ENCODE measurements at places on chromosomes 2 and 18.

GRCh38 chr18:25365242-25365641 is 13.3 kb upstream of the ZNF521 start:
- no peak for DNase-seq

DNA sequence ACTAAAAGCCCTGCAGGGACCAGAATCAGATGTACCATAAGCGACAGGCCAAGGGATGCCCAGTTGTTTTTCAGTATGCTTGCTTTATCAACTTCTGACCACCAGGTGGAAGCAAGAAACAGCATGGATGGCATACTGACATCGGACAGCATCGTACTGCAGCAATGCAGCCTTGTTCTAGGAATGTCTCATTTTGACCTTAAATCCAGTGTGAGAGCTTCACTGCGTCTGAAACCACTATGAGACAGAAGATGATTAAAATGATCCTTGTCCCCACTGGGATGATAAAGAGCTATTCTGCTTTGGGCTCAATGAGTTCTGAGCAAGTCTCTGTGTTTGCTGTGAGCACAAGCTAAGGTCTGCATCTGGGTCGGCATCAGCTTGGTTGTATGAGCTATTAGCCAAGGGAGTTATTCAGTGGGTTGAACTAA is 54.3 kb downstream of the CDK15 start:
- peak; percentile 61 for DNase-seq

- no peak for DNase-seq
Observed at GRCh38 chr2:23772684-23773083, 154.2 kb downstream of the ATAD2B start.

DNA sequence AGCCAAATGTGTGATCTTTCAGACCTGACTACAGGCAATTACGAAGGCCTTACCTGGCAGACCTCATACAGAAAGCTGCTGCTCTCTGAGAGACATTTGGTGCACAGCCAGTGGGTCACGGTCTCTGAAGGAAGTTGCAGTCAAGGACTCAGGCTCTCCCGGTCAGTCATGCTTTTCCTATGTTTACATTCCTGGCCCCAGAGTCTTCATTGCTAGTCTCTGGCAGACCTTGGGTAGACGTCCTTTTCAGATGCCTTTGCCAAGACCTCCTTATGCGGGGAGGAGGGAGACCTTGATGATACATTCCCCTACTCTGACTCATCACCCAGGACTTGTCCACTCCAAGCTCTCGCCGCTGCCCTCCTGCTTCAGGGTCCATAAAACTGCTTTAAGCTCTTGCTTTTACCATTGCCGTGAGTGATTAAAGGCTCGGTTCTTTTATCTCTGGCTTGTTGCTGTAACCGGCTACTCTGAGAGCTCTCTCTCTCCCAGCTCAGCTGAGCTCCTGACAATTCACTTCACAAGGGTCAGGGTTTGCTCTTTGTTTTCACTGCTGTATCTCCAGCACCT is 62.0 kb upstream of the SLC35F5 start:
- peak; percentile 75 for DNase-seq

- no peak for DNase-seq
Observed at GRCh38 chr2:128788636-128789220, 470.1 kb upstream of the HS6ST1 start.

DNA sequence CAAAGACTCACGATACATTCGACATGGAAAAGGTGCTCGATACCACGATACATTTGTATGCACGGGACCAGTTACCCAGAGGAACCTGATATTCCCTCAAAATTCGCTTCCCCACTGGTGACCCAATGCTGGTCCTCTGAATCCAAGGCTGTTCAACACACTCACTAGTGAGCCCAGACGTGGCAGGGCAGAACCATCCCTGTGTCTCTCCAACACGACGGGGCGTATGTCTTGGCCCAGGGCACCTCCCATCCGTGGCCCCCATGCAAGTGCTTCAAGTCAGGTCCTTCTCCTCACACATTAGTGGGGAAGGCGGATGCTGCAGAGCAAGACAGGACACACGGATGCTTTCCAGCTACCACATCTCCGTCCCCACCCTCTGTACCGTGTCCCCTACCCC is 6.1 kb downstream of the CRACDL start:
- no peak for DNase-seq

GRCh38 chr18:75122334-75122958 is 86.5 kb downstream of the PTGR3 start:
- no peak for DNase-seq

GRCh38 chr2:29239209-29239960 is 124.2 kb downstream of the CLIP4 start:
- no peak for DNase-seq

- no peak for DNase-seq
Observed at GRCh38 chr2:121686218-121686617, 37.0 kb upstream of the CLASP1 start.

GRCh38 chr2:161307676-161308075 is 549 bp upstream of the PSMD14 start:
- DNase-seq: no peak
